ENCODE measurements at places on chromosomes 1 and 21.
A peak's percentile ranks its signal among the peaks of the same experiment; 100 is the strongest.

DNA sequence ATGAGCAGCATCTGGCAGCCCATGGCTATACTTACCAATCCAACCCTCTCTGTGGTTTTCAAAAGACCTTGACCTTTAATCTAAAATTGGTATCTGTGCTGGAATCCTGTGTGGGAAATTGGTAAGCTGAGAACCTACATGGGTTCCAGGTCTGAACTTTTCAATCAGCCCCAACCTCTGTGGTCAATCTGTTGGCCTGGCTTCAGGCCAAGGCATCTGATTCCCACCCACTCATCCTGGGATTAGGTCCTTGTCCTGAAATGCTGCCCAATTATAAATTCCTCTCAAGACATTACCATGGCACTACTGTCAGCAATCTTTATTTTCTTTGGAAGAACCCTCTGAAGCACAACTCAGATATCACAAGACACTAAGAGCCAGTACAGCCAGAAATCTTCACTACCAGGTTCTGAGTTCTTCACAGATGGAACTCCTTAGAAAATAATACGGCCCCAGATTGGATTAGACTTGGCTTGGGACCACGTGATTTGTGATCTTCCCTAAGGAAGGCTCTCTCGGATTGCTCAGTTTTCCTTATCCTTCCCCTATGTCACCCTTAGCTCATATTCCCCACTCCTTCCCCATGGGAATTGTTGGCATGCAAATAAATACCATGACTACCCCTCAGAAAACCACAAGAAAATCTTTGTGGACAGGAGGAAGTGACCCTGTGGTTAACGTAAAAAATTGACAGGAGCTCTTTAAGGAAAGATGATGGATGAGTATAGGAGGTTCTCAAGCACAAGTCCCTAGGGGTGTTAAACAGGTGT is 207.9 kb upstream of the ST6GALNAC5 start:
- peak; percentile 20 for DNase-seq

- no peak for DNase-seq
Measured at GRCh38 chr1:150159550-150159949, 9.8 kb downstream of the PLEKHO1 start.

GRCh38 chr1:100530880-100531487 is 7.0 kb upstream of the GPR88 start:
- DNase-seq: peak; percentile 12

GRCh38 chr1:161805399-161806197 is 39.5 kb downstream of the ATF6 start:
- DNase-seq: no peak

GRCh38 chr1:213154056-213154685 is 103.1 kb downstream of the RPS6KC1 start:
- DNase-seq: no peak

- DNase-seq: no peak
Measured at GRCh38 chr1:14848625-14849024, 250.1 kb downstream of the KAZN start.

- no peak for DNase-seq
Measured at GRCh38 chr1:47519491-47519890, 81.6 kb downstream of the FOXD2 start.

DNA sequence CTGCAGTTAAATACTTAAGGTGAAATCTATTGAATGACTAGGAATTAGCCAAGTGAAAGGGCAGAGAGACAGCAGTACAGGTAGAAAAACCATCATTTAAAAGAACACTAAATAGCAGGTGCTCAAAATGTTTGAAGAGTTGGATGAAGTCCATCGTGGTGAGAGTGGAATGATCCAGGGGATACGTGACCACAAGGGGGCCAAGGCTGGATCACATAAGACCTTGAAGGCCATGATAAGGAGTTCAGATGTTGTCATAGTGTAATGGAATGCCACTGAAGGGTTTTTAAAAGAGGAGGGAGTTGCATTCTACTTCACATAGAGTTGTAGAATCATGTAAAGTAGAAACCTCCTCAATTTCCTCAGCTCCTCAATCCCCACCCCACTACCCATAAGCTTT is 34.8 kb upstream of the HOOK1 start:
- no peak for DNase-seq

DNA sequence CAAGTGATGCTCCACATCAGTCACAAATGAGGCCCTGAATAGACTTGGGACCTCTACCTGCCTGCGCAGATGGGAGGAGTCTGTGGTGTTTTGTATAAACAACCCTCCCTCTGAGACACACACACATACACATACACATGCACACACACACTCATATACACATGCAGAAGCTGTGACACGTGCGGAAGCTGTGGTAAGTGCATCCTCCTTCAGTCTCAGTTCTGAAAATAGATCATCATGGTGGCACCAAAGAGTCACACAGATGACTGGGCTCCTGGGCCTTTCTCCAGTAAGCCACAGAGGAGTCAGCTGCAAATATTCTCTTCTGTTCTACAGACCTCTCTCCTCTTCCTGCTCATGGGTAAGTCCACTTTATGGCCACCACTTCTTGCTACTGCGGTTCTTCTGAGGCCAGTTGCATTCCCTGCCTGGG is at the start of gene LY9:
Gene LY9 (plus strand): TSS at position 224 of the 433 bp plus-strand sequence. CDS start 14 bp downstream, at position 238.
- no peak for DNase-seq

GRCh38 chr1:183881387-183882131 is 76.6 kb downstream of the RGL1 start:
- no peak for DNase-seq

- no peak for DNase-seq
Measured at GRCh38 chr1:5686925-5687706, 305.1 kb downstream of the NPHP4 start.

- DNase-seq: peak; percentile 95
Measured at GRCh38 chr21:40054403-40054802, 187.2 kb downstream of the PCP4 start.

GRCh38 chr1:4275083-4275482 is 375.0 kb upstream of the C1orf174 start:
- no peak for DNase-seq

- DNase-seq: no peak
Measured at GRCh38 chr1:106700211-106700610, 356.3 kb upstream of the PRMT6 start.

DNA sequence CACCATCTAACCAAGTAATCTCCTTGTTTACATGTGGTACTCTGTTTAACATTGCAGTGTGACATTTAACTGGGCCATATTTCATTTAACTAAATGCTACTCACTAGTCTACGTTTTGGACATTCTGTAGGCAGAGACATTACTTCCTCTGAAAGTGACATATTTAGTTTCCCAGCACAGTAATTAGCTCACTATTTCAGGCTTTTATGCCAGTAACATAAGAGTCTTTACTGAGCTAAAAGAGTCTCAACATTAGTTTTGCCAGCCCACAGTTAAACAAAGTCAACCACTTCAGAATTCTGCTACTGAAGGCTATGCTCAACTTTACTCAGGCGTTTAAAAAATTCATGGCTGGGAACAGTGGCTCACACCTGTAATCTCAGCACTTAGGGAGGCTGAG is 2.6 kb upstream of the TNFRSF9 start:
- no peak for DNase-seq

- DNase-seq: no peak
Measured at GRCh38 chr21:45295576-45296365, 8.1 kb upstream of the POFUT2 start.

GRCh38 chr1:220527908-220528678 is at the start of gene MARK1:
MARK1 (plus strand) TSS chr1:220528136; CDS start chr1:220528823, 687 bp downstream.
- peak; percentile 68 for DNase-seq

DNA sequence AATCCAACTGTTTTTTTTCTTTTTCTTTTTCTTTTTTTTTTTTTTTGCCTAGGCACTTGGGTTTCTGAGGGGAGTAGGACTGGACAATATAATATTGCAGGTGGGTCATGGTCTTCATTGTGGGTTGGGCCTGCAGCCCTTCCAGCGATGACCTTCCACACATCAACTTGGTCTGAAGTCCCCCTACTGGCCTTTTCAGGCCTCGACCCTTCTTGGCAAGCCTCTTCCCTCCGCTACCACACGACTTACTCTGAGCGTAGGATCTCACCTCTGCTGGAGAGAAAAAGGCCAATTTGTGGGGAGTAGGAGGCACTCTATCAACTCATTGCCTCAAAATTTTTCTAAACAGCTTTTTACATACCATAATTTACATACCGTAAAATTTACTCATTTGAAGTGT is 51.1 kb upstream of the GRIK3 start:
- DNase-seq: no peak

DNA sequence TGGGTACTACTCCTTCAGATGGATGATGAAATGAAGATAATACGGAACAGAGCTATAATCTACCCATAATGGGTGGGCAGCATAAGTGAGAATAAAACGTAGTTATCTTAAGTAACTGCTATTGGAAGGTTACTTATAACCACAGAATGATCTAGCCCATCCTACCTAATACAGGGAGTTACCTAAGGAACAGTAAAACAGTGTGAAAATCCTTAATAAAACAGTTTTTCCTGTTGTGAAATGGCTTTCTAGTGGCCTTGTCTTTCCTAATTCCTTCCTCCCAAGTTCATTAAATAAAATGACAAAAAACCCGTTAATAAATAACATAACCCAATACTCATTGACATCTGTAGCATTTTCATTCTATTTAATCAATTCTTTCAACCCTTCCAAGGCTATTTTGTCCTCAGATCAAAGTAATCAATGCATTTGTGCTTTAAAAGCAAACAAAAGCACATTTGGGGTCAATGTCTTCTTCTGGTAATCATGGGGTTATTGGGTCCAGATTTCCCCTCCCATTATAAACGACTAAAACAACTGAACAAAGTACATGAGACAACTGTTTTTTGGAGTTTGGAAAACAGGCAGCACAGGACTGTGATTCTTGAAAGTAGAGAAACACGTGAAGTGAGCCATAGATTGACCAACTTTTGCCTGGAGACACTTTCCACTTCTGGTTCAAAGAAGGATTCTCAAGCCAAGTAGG is 42.0 kb downstream of the PAPPA2 start:
- no peak for DNase-seq

DNA sequence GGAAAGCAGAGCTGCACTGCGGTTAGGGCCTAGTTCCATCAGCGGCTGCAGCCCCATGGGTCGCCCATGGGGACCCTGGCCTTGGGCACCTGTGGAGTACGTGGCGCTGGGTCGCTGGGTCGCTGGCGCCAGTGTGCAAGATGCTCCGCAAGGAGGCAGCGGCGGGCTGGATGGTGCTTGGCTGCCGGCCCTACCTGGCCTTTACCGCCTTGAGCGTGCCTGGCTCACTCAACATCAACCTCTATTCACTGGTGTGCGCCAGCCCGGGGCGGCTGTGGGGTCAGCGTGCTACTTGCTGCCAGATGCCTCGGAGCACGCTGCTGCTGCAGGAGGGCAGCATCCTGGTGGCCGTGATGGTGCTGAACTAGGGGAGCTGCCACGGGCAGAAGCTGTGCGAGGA is 85.1 kb upstream of the RHOU start:
- DNase-seq: no peak

DNA sequence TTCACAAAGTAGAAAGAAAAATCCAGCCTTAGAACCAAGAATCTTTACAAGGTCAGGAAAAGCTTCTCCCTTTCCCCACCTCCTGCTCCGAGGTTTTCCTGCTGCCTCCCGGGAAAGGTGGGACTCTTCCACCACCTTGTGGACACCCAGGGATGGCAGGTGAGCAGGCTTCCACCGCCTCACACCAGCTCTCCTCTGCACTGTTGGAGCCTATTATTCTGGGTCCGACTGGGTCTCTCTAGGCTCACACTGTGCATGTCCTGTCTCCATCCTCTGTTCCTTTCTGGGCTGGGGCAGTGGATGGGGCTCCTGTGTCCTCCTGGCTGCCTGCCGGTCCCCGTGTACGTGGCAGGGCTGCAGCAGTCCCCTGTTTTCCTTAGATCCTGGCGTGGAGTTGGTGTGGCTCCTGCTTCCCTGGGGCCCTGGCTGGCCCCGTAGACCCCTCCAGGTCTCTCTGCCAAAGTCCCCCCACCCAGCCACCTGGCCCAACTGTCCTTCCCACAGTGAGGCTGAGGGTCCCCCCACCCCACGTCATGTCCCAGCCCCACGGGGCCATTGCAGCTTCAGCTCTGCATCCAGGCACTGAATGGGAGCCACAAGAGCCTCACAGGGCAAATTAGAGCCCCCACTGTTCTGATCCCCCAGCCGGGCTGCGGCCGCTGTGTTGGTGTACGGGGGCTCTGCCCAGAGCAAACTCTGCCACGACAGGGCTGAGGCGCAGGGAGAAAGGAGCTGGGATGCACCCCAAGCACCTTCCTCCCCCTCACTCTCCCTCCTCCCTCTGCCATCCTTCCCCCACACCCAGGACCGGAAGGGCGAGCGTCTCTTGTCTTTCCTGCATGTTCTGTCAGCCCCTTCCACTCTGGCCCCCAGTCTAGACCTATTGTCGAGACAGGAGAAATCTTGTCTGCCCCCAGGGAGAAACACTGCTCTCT is 3.3 kb upstream of the SLC45A1 start:
- DNase-seq: peak; percentile 67

GRCh38 chr1:173191011-173191705 is 16.0 kb downstream of the TNFSF4 start:
- DNase-seq: no peak

- DNase-seq: no peak
Measured at GRCh38 chr1:110390096-110390495, 730 bp downstream of the SLC16A4 start.

GRCh38 chr1:84360316-84360715 is 38.0 kb upstream of the DNASE2B start:
- no peak for DNase-seq

DNA sequence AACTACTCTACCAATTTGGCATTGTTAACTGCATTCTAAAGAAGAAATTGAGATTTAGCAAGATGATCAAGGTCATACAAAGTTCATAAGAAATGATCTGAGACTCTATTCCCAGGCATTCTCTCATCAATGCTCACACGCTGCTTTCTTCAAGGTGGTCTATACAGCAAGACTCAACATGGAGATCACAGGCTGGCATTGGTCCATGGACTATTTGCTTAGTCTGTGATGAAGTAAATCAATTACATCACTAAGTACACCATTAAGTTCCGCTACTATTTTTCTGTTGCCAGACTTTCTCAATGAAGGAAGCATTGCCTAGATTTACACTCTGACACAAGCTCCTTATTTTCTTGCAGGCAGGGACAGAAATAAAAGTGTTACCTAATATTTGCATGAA is 51.9 kb upstream of the CYP2J2 start:
- DNase-seq: no peak

DNA sequence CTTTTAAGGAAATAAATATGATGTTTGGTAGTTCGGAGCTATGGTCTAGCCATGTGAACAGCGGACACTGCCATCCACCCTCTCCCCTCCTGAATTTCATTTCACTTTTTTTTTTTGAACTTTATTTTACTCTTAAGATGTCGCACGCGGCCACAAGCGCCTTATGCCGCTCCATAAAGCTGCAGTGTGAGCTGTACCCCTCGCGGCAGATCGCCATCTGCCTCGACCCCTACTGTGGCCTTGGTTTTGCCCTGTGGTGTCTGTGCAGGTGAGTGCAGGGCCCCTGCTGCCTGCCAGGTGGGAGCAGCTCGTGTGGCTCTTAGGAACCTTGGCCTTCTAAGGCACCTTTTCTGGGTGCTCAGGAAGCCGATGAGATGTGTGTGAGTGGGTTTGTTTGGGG is 48.1 kb downstream of the S100B start:
- DNase-seq: no peak
